Activated effector memory CD4-positive, alpha-beta T cell treated with anti-CD3 and anti-CD28 coated beads, Interleukin-2, amount 50 U/mL, for 16 hours (primary cell): ENCODE measurements at places on chromosomes 3 and 15.

DNA sequence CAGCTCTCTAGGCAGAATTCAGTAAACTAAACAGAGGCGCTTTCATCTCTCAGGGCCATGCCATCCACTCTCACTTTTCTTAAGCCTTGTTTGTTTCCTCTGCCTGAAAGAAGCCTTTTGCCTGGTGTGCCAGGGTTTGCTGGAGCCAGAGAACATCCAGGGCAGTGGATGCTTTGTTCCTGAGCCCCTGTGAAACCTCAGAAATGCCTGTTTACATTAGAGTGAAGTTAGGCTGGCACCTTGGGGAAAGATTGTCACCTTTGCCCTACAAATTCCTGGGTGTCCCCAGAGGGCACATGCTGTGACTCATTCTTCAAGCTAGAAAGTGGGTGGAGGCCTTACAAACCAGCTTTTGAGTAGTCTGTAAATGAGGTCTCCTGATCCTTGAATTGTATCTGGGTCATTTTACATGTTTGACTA is 10.7 kb upstream of the TRAK1 start:
- no peak for DNase-seq

- DNase-seq, result no peak
These were observed 554.8 kb upstream of the CBLB start for GRCh38 chr3:106423321-106424225.

- DNase-seq, result no peak
These were observed 47.1 kb upstream of the ADGRG7 start for GRCh38 chr3:100562224-100562857.

GRCh38 chr3:164233951-164234350 is 844.3 kb downstream of the SI start:
- DNase-seq, result no peak

DNA sequence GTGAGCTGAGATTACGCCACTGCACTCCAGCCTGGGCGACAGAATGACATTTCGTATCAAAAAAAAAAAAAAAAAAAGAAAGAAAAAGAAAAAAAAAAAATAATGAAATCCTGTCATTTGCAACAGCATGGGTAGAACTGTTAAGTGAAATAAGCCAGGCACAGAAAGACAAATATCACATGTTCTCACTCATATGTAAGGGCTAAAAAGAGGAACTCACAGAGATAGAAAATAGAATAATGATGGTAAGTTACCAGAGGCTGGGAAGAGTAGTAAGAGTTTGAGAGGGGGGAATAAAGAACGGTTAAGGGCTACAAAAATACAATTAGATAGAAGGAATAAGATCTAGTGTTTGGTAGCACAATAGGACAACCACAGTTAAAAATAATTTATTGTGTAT is 19.7 kb downstream of the DENND6A start:
- DNase-seq, result no peak

DNA sequence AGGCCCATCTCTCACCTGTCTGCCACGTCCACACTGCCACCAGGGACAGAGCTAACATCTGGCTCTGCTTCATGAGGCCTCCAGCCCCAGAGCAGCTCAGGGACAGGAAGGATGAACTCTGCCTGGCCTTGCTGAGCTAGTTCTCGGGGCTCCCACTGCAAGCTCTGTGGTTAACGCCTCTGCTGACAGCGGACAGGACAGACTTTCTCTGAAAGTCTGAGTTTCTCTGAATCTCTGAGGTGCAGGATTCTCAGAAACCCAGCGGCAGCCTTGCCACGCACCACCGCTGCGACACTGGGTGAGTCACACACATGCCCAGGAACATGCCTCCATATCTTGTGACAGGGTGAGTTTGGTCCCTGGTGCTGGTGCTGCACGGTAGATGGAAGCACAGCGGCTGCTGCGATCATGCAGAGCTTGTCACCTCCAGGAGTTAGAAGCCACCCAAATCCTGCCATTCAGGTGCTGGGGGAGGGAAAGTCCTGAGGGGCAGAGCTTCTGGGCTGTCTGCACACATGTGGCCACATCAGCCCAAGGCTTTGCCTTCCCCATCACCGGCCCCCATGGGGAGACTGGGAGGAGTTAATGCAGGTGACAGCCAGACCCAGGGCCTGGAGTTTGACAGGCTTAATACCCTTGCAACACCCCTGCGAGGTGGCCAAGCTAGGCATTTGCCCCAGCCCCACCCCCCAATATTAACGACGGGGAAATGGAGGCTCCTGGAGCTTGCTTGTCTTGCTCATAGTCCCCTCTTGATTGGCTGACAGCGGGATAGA is 267.0 kb downstream of the PLCL2 start:
- peak; percentile 92 for DNase-seq

- no peak for DNase-seq
These were observed 246.2 kb upstream of the CHRM5 start for GRCh38 chr15:33722005-33722672.

GRCh38 chr3:49199900-49200281 is 28.5 kb downstream of the KLHDC8B start:
- DNase-seq, result no peak

GRCh38 chr3:8656240-8656639 is 11.6 kb upstream of the SSUH2 start:
- no peak for DNase-seq

GRCh38 chr15:44102675-44103254 is 92.3 kb downstream of the FRMD5 start:
- DNase-seq, result no peak

- no peak for DNase-seq
These were observed 118.8 kb downstream of the MEX3B start for GRCh38 chr15:81926981-81927380.

DNA sequence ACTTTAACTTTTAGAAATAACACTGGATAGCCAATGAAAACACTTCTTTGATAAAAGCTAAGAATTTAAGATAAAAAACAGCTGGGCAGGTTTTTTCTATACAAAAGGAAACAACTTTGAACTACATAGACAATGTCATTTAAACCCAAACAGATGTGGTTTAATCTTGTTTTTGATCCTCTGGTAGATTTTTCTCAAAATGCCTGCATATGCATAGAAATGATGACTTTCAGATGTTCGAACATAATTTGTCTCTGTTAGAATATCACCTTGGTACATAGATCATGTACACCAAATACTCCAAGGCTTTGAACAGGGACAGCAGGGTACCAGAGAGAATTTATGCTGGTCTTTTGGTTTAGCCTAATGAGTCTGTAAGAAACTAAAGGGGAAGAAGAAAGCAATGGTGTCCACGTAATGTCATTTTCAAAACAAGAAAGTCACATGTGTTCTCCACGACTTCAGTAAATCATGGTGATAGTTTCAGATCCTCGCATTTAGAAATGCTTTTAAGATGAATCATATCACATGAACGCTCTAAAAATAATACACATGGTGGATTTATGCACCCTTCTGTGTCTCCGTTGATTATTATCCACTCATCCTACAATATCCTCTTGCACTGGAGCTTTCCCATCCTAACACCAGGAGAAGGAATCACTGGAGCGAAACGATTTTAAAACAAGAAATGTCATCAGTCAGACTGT is 160.1 kb upstream of the PDZRN3 start:
- no peak for DNase-seq

GRCh38 chr3:169150920-169151319 is 512.6 kb downstream of the MECOM start:
- no peak for DNase-seq

DNA sequence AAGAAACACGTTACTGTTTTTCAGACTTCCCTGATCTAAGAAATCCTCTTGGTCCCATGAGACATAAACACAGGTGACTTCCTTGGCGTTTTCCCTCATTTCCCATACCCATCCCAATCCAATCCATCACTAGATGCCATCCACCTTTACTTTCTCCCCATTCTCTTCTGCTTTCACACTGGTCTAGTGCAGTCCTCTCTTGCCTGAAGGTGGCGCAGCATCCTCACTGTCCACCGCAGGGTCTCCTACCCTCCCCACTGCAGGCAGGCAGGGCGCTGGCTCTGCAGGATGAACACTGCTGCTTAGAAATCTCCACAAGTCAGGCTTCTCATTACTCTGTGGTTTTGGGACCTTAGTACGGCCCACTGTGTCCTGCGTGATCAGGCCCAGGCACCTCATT is 58.2 kb downstream of the RAB7A start:
- peak; percentile 76 for DNase-seq

DNA sequence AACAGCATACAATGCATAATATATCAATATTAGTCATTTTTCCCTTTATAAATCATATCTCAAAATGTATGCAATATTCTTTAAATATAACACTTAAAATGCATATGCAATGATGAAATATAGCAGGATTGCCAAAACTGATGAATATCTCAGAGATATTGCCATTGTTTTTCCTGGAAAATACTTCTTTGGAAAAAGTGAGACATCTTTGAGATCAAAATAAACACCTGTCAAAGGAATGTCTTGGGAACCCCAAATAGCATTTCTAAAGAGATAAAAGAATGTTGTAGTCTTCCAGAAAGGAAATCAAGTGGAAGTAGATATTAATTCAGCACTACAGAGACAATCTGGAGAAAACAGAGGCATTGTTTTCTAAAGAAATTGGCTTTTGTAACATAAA is 457.8 kb upstream of the UBE2E2 start:
- DNase-seq, result no peak

GRCh38 chr15:34905047-34905446 is 64.5 kb downstream of the AQR start:
- DNase-seq, result no peak

DNA sequence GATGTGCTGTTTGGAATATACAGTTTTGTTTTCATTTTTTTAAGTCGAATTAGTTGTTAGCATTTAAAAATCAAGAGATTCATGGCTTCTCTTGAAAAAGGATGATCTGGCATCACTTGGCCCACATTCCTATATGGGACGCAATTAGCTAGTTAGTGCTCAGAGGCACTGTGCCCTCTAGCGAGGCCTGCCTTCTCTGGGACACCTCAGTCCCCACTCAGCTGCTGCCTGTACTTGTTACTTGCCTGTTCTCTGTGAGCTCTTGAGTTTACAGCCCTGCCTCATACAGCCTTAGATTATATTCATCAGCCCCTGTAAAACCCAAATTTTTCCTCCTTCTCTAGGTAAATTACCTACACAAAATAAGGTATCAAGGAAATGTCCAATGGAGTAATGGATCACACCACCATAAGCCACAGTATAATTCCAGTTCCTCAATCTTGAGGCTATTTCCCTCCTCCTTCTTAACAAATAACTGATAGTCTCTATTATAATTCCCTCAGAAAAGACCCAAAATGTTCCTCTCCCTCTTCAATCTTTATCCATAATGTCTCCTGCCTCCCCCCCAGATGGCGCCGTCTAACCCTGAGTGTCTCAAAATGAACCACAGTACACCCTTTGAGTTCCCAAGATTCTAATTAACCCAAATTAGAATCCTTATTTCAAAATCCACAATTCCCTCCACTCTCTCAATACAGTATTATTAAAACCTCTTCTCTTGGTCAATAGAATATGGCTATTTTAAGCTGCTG is 2.7 kb downstream of the ZMAT3 start:
- DNase-seq, result peak; percentile 74

DNA sequence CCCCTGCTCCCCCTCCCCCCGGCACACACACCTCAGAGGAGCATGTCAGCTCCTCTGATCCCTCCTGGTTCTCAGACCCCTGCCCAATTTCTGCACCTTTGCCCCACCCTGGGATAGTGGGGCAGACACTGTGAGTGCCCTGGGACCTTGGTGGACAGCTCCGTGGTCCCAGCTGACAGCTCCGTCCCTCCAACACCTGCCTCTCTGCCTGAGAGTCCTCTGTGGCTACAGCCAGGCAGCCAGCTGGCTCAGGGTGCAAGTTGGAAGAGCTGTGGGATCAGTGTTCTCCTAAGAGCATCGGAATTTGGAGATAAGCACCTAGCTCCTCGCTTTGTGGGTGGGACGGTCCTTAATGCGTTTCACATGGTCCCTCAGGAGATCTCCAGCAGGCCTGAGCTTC is 43.7 kb upstream of the PGPEP1L start:
- no peak for DNase-seq

GRCh38 chr3:171796625-171797264 is 13.5 kb downstream of the PLD1 start:
- DNase-seq, result no peak

DNA sequence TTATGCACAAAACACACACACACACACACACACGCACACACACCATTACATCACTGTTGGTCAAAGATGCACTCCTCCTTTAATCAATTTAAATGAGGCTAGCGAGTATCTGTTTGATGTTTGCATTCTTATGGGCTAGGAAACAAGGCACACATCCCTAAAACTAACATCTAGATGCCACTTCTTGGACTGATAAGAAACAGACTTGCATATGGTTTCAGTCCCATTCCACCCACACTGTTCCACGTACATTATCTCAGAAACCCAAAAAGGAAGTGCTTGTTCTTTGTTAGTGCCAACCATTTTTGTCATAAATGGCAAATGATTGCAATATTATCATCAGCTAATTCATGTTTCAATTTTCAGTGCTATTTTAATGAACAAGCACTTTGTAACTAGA is 69.5 kb downstream of the CCR1 start:
- no peak for DNase-seq

- no peak for DNase-seq
These were observed 107.3 kb upstream of the TRIM42 start for GRCh38 chr3:140570602-140571001.

- no peak for DNase-seq
These were observed 101.0 kb upstream of the NMNAT3 start for GRCh38 chr3:139778682-139779233.

DNA sequence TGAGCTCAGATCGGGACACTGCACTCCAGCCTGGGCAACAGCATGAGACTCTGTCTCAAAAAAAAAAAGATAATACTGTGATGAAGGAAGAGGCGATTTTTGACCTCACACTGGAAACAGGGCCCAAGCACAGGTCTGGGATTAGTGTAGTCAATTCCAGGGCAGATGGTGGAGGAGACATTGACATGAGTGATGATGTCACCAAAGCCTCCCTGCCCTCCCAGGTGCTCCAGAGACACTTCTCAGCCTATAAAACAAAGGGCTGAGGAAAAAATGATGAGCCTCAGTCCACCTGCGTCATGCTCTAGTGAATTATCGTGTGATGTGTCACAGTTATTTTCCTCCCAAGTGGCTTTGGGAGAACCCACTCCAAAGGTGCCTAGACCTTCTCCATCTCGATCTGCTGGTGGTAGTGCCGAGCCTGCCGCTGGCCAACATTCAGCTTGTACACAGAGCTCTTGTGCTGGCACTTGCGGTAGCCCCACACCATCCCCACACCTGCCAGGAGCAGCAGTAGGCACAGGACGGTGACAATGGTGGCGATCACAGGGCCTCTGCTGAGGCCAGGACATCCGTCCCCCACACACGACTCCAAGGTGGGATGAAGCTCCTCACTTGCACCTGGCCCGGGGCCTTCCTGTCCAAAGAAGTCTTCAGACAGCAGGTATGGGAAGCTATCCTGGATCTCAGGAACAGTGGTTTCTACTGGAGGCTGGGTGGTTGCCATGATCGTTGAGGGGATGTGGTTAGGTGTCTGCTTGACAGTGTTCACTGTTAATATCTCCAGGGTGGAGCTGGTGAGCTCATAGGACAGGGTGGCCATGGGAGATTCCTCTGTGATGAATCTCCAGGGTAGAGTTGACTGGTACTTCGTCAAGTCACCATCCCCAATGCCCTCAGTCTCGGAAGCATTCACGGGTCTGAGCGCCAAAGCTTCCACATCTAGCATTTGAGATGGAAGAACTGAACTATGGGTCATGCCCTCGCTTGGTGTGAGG is 38.8 kb downstream of the CRTAP start:
- no peak for DNase-seq

GRCh38 chr3:159607856-159608255 is 380.8 kb upstream of the IL12A start:
- no peak for DNase-seq
